Ovary (tissue), 10 donors: ENCODE measurements at places on chromosomes 7 and 10. TPM values are rescaled to one million over a fixed set of nuclear protein-coding genes. Genes with fewer than 3 reads are reported as not detected.

NODAL gene
- not detected for polyA plus RNA-seq

ZNF277 gene
- 16.4 TPM for polyA plus RNA-seq

MRPS16 gene
- 49.8 TPM for polyA plus RNA-seq

UTF1 gene
- polyA plus RNA-seq: 0.06 TPM

MAGI2 gene
- polyA plus RNA-seq: 7.1 TPM
